ENCODE measurements at places on chromosomes 7 and 10. TPM values are rescaled to one million over a fixed set of nuclear protein-coding genes. Genes with fewer than 3 reads are reported as not detected.

GRCh38 chr7:6165521-6166320 is 106.7 kb downstream of the CYTH3 start:
- no peak for DNase-seq
- no peak overlapping the region for H3K27ac ChIP-seq
- peaks cover 10% of the 10 kb centered on the region for H3K4me1 ChIP-seq
- no peak overlapping the region for H3K4me3 ChIP-seq
- peaks cover 56% of the 10 kb centered on the region for H3K36me3 ChIP-seq

DNA sequence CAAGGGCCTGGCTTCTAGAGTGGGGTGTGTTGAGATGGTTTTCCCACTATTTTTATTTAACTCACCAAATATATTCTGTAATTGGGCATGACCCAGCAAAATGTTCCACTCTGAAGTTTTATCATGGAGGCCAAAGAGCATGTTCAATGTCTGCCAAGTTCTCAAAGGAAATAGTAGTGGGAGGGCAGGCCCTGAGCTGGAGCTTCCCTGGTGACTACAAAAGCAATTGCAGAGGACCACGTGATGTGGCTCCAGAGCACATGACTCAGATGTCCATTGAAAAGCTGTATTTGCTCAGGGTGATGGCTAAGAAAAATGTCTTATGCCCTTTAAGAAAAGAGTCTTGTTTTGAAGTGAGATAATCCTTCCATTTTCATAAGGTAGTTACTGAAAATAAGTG is 1024.8 kb downstream of the LRMDA start:
- no peak for DNase-seq
- no peak overlapping the region for H3K4me3 ChIP-seq
- H3K27me3 ChIP-seq: no peaks in the 10 kb centered on the region

DNA sequence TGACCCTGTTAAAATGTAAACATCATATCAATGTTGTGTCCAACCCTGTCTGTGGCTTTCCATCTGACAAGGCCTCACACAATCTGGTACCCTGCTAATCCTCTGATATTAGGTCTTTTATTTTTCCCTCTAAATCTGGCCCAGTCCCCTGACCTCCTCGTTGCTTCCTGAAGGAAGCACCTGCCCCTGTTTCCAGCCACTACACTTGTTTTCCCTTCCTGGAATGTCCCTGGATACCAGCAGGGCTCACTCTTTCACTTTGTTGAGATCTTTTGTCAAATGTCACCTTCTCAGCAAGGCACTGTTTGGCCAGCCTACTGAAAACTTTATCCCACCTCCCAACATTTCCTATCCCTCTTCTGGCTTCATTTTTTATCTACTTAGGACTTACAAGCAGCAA is 2.1 kb downstream of the SAMD9L start:
- H3K36me3 ChIP-seq: peaks cover 27% of the 10 kb centered on the region
- H3K4me3 ChIP-seq: no peak overlapping the region
- peaks cover 22% of the 10 kb centered on the region for H3K4me1 ChIP-seq
- no peak overlapping the region for H3K27ac ChIP-seq

Gene MGAM2
- 0.97 TPM for total RNA-seq

- no peak overlapping the region for H3K4me3 ChIP-seq
- peaks cover 10% of the 10 kb centered on the region for H3K36me3 ChIP-seq
- H3K27me3 ChIP-seq: no peaks in the 10 kb centered on the region
- peaks cover 7% of the 10 kb centered on the region for H3K4me1 ChIP-seq
- H3K27ac ChIP-seq: peak overlapping the region; percentile 49
Observed at GRCh38 chr7:94417901-94418300, 23.2 kb downstream of the COL1A2 start.

Gene EEPD1
- 11.7 TPM for total RNA-seq

Gene GPR146
- total RNA-seq: 50.8 TPM

DNA sequence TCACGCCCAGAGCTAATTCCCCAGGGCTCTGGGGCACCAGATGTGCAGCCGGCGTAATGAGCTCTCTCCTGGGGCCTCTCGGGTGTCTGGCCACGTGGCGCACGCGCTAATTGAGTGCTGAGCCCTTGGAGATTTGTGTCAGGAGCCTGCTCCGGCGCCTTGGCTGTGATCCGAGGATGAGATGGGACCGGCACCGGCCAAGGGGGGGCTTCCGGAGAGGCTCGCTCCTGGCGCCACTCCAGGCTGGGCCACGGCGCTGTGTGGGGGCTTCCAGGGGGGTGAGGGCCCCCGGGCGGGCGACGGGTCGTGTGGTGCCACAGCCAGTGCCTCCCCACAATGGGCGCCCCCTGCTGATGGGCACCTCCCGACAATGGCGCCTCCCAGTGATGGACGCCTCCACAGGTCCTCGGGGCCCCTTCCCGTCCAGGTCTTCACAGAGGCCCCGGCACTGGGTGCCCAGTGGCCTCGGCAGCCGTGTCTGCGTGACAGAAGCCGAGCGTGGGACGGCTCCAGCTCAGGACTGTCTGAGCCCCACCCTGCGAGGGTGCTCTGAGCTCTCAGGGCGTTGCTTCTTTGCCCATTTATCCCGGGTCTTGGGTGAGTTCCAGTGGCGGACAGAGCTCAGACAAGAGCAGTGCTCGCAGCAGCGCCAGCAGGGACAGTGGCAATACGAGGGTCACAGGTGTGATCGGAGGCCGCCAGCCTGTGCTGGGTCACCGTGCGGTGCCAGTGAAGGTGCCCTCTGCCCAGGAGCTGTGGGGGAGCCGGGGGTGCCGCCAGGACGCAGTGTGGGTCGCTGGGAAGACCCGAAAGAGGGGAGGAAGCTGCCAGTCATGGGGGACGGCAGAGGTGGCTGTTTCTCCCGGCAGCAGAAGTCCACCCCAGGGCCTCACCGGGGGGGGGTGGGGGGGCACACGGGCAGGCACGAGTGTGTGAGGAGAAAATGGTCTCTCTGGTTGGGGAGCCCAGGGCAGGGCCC is 8.2 kb upstream of the NKX6-2 start:
- no peak overlapping the region for H3K27ac ChIP-seq
- no peaks in the 10 kb centered on the region for H3K36me3 ChIP-seq
- H3K27me3 ChIP-seq: peaks cover 58% of the 10 kb centered on the region
- DNase-seq: no peak

Gene ELFN1
- 2.1 TPM for total RNA-seq

Gene UNCX
- not detected for total RNA-seq

Gene AGFG2
- total RNA-seq: 50.2 TPM

Gene LRIT2
- total RNA-seq: not detected

Gene ARHGEF35
- 16.5 TPM for total RNA-seq

DNA sequence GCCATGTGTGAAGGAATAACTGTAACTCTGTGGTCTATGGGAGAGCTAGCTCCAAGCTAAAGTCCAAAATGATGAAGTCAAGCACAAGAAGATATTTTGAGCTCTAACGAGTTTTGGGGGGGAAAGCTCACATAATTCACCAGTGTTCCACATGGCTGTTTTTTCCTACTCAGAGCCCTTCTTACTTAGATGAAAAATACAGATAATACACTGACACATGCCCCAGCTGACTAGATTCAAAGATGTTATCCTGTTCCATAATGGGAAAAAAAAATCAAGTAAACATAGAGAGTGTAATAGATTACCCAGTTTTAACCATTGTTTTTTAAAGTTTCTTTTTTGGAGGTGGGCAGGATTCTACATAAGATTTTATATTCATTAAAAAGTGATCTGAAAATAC is 86.6 kb downstream of the PRLHR start:
- no peak for DNase-seq
- H3K27ac ChIP-seq: no peak overlapping the region
- no peaks in the 10 kb centered on the region for H3K27me3 ChIP-seq
- no peak overlapping the region for H3K4me3 ChIP-seq
- H3K4me1 ChIP-seq: peaks cover 12% of the 10 kb centered on the region

GRCh38 chr10:101272229-101272868 is 43.1 kb upstream of the LBX1 start:
- no peaks in the 10 kb centered on the region for H3K36me3 ChIP-seq
- H3K27me3 ChIP-seq: peaks cover 38% of the 10 kb centered on the region
- no peaks in the 10 kb centered on the region for H3K4me1 ChIP-seq

Gene ACTL6B
- total RNA-seq: not detected

Gene SLC13A1
- total RNA-seq: not detected

Gene HOXA1
- total RNA-seq: 2.6 TPM

- no peak overlapping the region for H3K27ac ChIP-seq
- no peaks in the 10 kb centered on the region for H3K36me3 ChIP-seq
- no peak for DNase-seq
- no peak overlapping the region for H3K4me3 ChIP-seq
- H3K4me1 ChIP-seq: peaks cover 3% of the 10 kb centered on the region
Observed at GRCh38 chr10:88439932-88440331, 143.2 kb downstream of the RNLS start.

GRCh38 chr10:14244147-14244546 is 86.6 kb downstream of the FRMD4A start:
- no peak overlapping the region for H3K4me3 ChIP-seq
- no peak overlapping the region for H3K27ac ChIP-seq
- H3K4me1 ChIP-seq: no peaks in the 10 kb centered on the region
- no peaks in the 10 kb centered on the region for H3K36me3 ChIP-seq
- peaks cover 18% of the 10 kb centered on the region for H3K27me3 ChIP-seq

Gene TRPV5
- total RNA-seq: not detected

Gene CTAGE6
- not detected for total RNA-seq

Gene ITGB8
- 30.7 TPM for total RNA-seq

DNA sequence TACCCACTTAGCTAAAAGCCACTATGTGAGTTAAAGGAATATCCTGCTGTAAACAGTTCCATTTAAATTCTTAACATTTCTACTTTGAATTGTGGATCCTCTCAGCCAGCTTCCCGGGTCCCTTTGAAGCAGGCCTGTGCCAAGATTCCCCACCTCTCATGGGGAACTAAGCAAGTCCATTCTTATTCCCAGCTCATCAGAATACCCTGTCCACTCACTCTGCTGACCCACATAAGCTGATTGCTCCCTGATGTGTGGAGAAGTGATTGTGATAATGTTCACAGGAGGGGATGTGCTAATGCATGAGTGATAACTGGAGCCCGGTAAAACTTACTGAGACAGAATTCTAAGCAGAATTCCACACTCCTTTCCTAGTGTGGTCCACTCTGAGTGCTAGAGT is 709.7 kb downstream of the CNTNAP2 start:
- no peak for DNase-seq
- H3K4me3 ChIP-seq: no peak overlapping the region
- no peaks in the 10 kb centered on the region for H3K27me3 ChIP-seq
- no peak overlapping the region for H3K27ac ChIP-seq

GRCh38 chr10:28530751-28531150 is 2.2 kb upstream of the WAC start:
- H3K4me1 ChIP-seq: peaks cover 29% of the 10 kb centered on the region
- no peak overlapping the region for H3K27ac ChIP-seq
- DNase-seq: no peak
- H3K36me3 ChIP-seq: peaks cover 7% of the 10 kb centered on the region

Gene HOXA13
- not detected for total RNA-seq

Gene ARHGAP19
- 11.3 TPM for total RNA-seq

DNA sequence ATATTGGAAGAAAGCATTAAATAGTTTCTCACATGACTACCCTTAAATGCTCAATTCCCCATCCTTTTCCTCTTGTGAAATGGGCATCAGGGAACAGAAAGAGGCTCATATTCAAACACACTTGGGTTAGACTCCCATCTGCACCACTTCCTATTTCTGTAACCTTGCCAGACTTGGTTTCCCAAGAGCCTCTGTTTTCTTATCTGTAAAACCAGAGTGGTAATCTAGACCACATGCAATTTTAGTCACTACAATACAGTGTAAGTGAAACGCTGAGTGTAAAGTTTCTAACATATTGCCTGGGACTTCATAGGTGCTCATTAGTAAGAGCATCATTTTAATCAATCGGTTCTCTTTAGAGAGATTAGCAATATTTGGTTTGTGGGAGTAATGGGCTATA is 136.3 kb downstream of the SORCS1 start:
- no peaks in the 10 kb centered on the region for H3K27me3 ChIP-seq
- H3K36me3 ChIP-seq: no peaks in the 10 kb centered on the region
- no peak overlapping the region for H3K4me3 ChIP-seq
- no peak for DNase-seq

GRCh38 chr10:11782793-11783557 is 40.2 kb upstream of the PROSER2 start:
- H3K27ac ChIP-seq: no peak overlapping the region
- H3K4me1 ChIP-seq: no peaks in the 10 kb centered on the region
- no peak overlapping the region for H3K4me3 ChIP-seq
- no peak for DNase-seq
- no peaks in the 10 kb centered on the region for H3K36me3 ChIP-seq

Gene EGR2
- total RNA-seq: 7.2 TPM

GRCh38 chr10:104822088-104822487 is 181.0 kb downstream of the SORCS3 start:
- no peaks in the 10 kb centered on the region for H3K36me3 ChIP-seq
- no peaks in the 10 kb centered on the region for H3K27me3 ChIP-seq
- no peak overlapping the region for H3K27ac ChIP-seq
- no peak overlapping the region for H3K4me3 ChIP-seq
- no peak for DNase-seq
- no peaks in the 10 kb centered on the region for H3K4me1 ChIP-seq

- H3K36me3 ChIP-seq: no peaks in the 10 kb centered on the region
- H3K4me3 ChIP-seq: no peak overlapping the region
- no peak for DNase-seq
Observed at GRCh38 chr7:94643771-94644545, 12.0 kb downstream of the SGCE start.
